Psoas muscle (tissue), 8 donors: ENCODE measurements at places on chromosomes 5 and 9. TPM values are rescaled to one million over a fixed set of nuclear protein-coding genes. Genes with fewer than 3 reads are reported as not detected.

Gene MEF2C
- 322 TPM for total RNA-seq

Gene LCN2
- total RNA-seq, result 0.47 TPM

Gene GPR150
- not detected for total RNA-seq

Gene BRIX1
- total RNA-seq, result 22.2 TPM

Gene MTMR12
- 8.4 TPM for total RNA-seq

Gene SERF1A
- 5.2 TPM for total RNA-seq

Gene GNAQ
- total RNA-seq, result 26.6 TPM

Gene SPRY4
- 6.3 TPM for total RNA-seq

Gene DMRT3
- 0.27 TPM for total RNA-seq

Gene TMEM215
- total RNA-seq, result not detected

Gene SLC46A2
- not detected for total RNA-seq

Gene RNF183
- total RNA-seq, result not detected

- H3K4me3 ChIP-seq, result no peak overlapping the region
- no peak for DNase-seq
- H3K27ac ChIP-seq, result no peak overlapping the region
- H3K36me3 ChIP-seq, result no peaks in the 10 kb centered on the region
Observed at GRCh38 chr5:9094582-9094981, 451.3 kb downstream of the SEMA5A start.

GRCh38 chr9:83572524-83572923, 34.3 kb upstream of the FRMD3 start:
- H3K27me3 ChIP-seq, result no peaks in the 10 kb centered on the region
- H3K4me3 ChIP-seq, result no peak overlapping the region
- no peak overlapping the region for H3K27ac ChIP-seq
- peaks cover 18% of the 10 kb centered on the region for H3K4me1 ChIP-seq

GRCh38 chr5:5258564-5258963, 118.4 kb downstream of the ADAMTS16 start:
- no peaks in the 10 kb centered on the region for H3K27me3 ChIP-seq
- DNase-seq, result no peak
- no peaks in the 10 kb centered on the region for H3K4me1 ChIP-seq
- H3K4me3 ChIP-seq, result no peak overlapping the region
- H3K36me3 ChIP-seq, result no peaks in the 10 kb centered on the region

DNA sequence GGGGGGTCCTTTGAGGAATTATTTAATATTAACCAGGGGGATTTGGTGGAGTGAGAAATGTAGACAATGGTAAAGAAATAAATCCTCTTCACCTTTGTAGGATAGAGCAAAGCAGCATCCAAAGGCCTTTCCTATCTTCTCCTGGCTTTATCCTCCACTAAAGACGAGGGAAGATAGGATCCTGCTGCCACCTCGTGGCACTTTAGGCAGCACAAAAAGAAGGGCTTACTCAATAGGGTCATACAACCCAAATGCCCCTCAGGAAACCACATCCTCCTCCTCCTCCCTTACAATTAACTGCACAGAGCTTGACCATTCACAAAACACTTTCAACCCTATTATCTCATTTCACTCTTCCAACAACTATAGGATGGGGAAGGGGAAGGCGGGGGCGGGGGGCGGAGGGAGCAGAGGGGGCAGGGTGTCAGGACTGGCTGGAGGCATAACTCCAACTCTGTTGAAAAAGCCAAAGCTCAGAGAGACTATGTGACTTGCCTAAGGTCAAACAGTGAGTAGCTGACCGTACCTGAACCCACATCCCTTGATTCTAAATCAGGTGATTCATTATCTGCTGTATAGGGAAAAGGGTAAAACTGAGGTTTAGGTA, 45.4 kb upstream of the MYOT start:
- H3K36me3 ChIP-seq, result no peaks in the 10 kb centered on the region
- no peak overlapping the region for H3K4me3 ChIP-seq
- no peaks in the 10 kb centered on the region for H3K27me3 ChIP-seq
- H3K27ac ChIP-seq, result peak overlapping the region; percentile 58
- DNase-seq, result peak; percentile 64
- H3K4me1 ChIP-seq, result peaks cover 3% of the 10 kb centered on the region

GRCh38 chr9:15543047-15543813, 9.6 kb upstream of the CCDC171 start:
- H3K27ac ChIP-seq, result no peak overlapping the region
- no peak for DNase-seq
- H3K4me1 ChIP-seq, result no peaks in the 10 kb centered on the region
- H3K36me3 ChIP-seq, result no peaks in the 10 kb centered on the region

DNA sequence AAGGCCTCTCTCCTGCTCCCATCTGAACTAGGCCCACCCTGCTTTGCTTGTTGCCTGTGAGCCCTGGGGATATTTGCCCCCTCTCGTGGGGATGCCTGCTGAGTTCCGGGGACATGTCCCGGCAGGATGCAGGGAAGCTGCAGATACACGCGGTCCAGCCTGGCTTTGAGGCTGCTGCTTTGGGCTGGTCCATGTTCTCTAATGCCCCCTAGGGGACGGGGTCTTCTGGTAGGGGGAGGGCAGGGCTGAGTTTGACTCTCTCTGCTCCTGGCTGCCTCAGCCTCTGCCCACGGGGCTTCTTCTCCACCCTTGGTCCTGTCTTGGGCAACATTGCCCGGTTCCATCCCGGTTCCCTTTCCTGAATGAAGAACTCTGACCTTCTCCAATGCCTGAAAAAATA, 84.9 kb upstream of the ASS1 start:
- no peaks in the 10 kb centered on the region for H3K36me3 ChIP-seq
- H3K4me1 ChIP-seq, result no peaks in the 10 kb centered on the region

DNA sequence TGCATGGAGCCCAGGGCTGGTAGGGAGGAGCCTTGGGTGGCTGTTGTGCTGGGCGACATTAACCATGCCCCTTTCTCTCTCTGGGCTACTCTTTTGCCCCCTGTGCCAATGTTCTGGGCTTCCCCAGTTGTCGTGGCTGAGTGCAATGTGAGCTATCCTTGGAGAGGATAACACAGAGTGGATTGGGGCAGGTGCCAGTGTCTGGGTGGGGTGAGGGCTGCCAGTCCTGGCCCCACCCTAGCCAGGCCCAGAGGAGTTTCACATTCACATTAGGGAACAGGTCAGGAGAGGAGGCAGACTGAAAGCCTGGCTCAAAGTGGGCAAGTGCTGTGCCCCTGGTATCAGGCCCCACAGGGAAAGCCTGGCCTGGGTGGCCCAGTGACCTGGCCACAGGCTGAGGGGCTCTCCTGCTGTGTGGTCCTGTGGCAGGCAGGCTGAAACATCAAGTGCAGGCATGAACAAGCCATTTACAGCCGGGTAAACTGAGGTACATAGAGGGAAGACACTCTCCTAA, 7.5 kb upstream of the NDST1 start:
- H3K27me3 ChIP-seq, result no peaks in the 10 kb centered on the region
- peak overlapping the region; percentile 74 for H3K27ac ChIP-seq
- H3K4me3 ChIP-seq, result no peak overlapping the region

GRCh38 chr5:86118542-86118941, 499.2 kb upstream of the COX7C start:
- no peak overlapping the region for H3K4me3 ChIP-seq
- DNase-seq, result no peak
- H3K36me3 ChIP-seq, result no peaks in the 10 kb centered on the region
- H3K4me1 ChIP-seq, result no peaks in the 10 kb centered on the region

DNA sequence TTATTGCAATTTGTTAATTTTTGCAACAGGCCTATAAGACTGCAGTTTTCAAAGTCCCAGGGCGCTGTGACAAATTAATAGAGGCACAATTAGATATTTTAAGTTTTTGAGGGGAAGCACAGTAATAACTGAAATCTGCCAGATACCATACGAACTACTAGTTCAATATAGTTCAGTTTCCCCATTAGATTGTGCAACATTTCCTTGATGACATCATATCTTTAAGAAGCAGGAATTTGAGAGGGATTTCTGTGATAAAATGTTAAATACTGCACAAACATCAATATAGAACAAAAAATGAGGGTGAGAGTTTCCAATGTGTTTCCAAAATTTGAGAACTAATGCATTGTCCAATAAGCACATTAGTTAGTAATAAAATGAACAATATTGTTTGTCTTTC, 56.7 kb upstream of the GRIN3A start:
- no peak overlapping the region for H3K4me3 ChIP-seq
- no peaks in the 10 kb centered on the region for H3K36me3 ChIP-seq
- no peaks in the 10 kb centered on the region for H3K4me1 ChIP-seq
- no peak for DNase-seq
- no peak overlapping the region for H3K27ac ChIP-seq

DNA sequence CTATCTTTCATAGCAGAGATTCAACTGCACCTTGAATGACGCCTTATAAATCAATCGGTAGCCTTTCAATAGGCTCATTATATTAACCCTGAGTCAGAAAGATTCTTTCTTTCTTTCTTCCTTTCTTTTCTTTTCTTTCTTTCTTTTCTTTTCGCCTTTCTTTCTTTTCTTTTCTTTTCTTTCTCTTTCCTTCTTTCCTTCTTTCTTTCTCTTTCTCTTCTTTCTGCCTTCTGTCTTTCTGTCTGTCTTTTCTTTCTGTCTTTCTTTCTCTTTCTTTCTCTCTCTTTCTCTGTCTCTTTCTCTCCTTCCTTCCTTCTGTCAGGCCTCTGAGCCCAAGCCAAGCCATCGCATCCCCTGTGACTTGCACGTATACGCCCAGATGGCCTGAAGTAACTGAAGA, 86.0 kb upstream of the CLINT1 start:
- no peak overlapping the region for H3K4me3 ChIP-seq
- H3K4me1 ChIP-seq, result peaks cover 7% of the 10 kb centered on the region
- H3K36me3 ChIP-seq, result no peaks in the 10 kb centered on the region
- H3K27me3 ChIP-seq, result no peaks in the 10 kb centered on the region
- DNase-seq, result no peak

DNA sequence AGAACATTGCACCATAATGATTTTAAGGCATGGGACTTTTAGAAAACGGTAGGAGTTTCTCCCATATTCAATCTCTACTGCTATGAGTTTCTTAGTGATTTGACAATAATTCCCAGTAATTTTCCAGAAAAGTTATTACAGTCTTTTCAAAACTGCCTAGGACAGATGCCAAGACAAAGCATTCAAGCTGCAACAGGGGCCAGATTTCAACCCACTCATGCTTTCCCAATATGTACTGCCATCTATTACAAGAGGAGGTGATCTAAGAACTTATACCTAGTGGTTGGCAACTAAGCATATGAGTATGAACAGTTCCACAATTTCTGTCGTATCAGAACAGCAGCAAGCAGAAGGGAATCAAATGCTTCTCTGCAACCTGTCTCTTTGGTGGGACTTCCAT, 95.1 kb upstream of the TMED7 start:
- H3K27me3 ChIP-seq, result no peaks in the 10 kb centered on the region
- no peaks in the 10 kb centered on the region for H3K4me1 ChIP-seq
- H3K4me3 ChIP-seq, result no peak overlapping the region
- H3K36me3 ChIP-seq, result no peaks in the 10 kb centered on the region
- no peak for DNase-seq

GRCh38 chr5:10144040-10144439, 105.6 kb downstream of the ATPSCKMT start:
- H3K36me3 ChIP-seq, result no peaks in the 10 kb centered on the region
- no peak for DNase-seq
- H3K27me3 ChIP-seq, result no peaks in the 10 kb centered on the region
- H3K4me1 ChIP-seq, result no peaks in the 10 kb centered on the region
- H3K27ac ChIP-seq, result no peak overlapping the region
- H3K4me3 ChIP-seq, result no peak overlapping the region

DNA sequence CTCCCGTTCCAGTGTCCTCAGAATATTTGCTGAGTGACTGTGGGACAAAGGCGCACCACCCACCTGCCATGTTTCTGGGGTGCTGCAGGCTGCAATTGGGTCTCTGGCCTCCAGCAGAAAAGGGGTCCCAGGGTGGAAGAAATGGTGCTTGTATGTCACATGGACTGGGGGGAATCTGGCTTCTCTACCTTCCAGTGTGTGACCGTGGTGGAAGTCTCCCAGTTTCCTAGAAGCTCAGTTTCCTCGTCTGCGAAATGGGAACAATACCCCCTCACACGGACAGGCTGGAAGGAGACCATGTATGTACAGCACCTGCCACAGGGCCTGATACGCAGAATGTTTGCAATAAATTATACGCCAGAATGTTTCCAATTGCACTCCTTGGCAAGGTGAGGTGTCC, 23.8 kb downstream of the CPLX2 start:
- H3K4me1 ChIP-seq, result no peaks in the 10 kb centered on the region
- no peaks in the 10 kb centered on the region for H3K27me3 ChIP-seq
- no peaks in the 10 kb centered on the region for H3K36me3 ChIP-seq
- DNase-seq, result no peak

GRCh38 chr9:37542895-37543294, 33.3 kb downstream of the FBXO10 start:
- H3K27ac ChIP-seq, result no peak overlapping the region
- no peak for DNase-seq
- H3K4me1 ChIP-seq, result peaks cover 8% of the 10 kb centered on the region
- H3K27me3 ChIP-seq, result no peaks in the 10 kb centered on the region

- no peak overlapping the region for H3K4me3 ChIP-seq
- DNase-seq, result no peak
- H3K27ac ChIP-seq, result no peak overlapping the region
- H3K36me3 ChIP-seq, result no peaks in the 10 kb centered on the region
Observed at GRCh38 chr9:137069508-137070091, 757 bp downstream of the SAPCD2 start.

DNA sequence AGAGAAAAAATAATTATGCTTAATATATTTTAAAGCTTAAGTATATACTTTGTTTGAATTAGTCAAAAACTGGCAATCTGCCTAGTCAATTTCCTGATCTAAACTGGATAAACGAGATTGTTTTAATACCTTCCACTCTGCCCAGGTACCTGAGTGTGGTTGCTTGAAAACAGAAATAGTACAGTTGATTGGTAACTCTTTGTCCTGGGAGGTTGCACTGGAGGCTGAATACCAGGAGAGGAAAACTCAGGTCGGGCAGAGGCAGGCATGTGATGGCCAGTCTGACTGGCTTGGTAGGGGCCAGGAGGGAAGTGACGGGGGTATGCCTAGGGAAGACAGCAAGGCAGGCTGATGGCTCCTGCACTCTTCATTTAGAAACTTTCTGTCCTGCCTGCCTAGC, 80.2 kb downstream of the PIK3R1 start:
- H3K27ac ChIP-seq, result no peak overlapping the region
- no peak for DNase-seq
- H3K4me3 ChIP-seq, result no peak overlapping the region

DNA sequence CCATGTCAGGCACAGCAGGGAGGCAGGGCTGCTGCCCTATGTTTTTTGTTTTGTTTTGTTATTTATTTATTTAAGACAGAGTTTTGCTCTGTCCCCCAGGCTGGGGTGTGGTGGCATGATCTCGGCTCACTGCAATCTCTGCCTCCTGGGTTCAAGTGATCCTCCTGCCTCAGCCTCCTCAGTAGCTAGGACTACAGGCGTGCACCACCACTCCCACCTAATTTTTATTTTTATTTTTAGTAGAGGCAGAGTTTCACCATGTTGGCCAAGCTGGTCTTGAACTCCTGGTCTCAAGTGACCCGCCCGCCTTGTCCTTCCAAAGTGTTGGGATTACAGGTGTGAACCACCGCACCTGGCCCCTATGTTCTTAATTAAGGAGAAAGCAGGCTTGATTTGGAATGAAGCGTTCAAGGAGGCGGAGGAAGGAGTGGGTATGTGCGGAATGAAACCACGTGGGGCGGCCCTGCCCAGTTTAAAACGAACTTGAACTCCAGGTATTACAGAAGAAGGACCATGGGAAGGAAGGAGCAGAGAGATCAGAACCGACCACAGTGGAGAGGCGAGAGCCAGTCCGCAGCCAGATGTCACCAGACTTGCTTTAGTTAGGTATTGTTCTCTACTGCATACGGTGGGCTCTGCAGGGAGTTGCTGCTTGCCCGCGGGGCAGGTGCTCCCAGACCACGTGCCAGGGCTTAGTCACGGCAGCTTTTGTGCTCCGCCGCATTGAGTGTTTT, 34.9 kb upstream of the EPB41L4B start:
- DNase-seq, result no peak
- no peaks in the 10 kb centered on the region for H3K27me3 ChIP-seq
- no peak overlapping the region for H3K27ac ChIP-seq
- H3K4me1 ChIP-seq, result no peaks in the 10 kb centered on the region
- no peaks in the 10 kb centered on the region for H3K36me3 ChIP-seq
- H3K4me3 ChIP-seq, result no peak overlapping the region
